Activated CD8-positive, alpha-beta memory T cell treated with anti-CD3 and anti-CD28 coated beads for 1 hour (primary cell): ENCODE measurements at places on chromosomes 2 and 18.

DNA sequence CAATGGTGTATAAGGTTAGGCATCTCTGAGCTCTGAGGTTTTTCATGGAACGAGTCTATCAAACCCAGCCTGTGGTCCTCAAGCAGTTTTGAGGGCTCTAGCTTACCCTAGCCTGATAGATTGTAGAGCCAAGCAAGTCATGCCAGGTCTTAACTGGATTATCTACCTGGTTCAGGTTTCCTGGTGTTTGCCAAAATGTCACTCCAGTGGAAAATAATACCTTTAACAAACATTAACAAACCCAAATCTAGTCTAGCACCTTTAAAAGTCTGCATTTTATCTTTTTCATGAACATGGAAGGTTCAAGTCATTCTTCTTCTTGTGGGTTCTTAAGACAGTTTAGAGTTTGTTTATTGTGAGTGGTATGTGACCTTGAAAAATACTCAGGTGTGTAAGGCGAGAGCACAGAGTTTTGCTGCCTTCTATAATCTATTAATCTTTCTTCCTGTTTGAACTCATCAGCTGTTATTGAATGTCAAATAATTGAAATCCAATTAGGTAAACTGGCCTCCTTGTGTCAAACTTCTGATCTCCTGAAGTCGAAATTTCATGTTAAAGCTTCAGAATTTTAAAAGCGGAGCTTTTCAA is 13.4 kb upstream of the ADGRF3 start:
- no peak for DNase-seq

- no peak for DNase-seq
Observed at GRCh38 chr2:133503323-133503722, 64.9 kb downstream of the NCKAP5 start.

DNA sequence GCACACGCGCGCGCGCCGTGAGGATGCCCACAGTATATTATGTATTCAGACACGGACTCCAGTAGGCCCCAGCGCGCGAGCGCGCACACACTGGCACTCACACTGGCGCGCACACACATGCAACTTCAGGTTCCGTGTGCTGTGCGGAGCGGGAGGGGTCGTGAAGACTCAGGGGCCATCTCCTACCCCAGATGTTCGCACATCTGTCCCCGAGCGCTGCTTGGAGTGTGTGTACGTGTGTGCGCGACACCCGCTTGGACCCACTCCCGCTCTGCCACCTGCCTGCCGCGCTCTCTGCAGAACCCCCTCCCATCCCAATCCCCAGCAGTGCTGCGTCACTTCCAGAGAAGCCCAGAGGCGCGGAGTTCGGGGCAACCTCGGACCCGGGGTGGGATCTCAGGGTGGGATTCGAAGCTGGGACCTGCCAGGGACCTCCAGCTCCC is 2.6 kb downstream of the NRP2 start:
- no peak for DNase-seq

- DNase-seq, result no peak
Observed at GRCh38 chr2:149536649-149537048, 50.9 kb downstream of the MMADHC start.

- DNase-seq, result no peak
Observed at GRCh38 chr2:56100791-56101312, 82.9 kb upstream of the CCDC85A start.

DNA sequence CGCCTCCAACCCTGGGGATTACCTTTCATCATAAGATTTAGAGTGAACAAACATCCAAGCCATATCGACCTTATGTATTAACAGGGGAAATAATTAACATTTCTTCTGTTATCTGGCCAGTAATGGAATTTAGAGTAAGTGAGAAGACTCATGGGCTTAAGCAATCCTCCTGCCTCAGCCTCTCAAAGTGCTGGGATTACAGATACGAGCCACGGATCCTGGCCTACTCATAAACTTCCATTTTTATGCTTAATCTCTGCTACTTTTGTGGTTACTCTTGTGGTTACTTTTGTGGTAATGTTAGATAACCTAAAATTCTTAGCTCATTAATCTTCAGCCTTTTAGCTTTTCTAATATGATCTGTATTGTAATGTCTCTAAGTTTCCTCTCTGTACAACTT is 159.3 kb upstream of the SLC8A1 start:
- no peak for DNase-seq

DNA sequence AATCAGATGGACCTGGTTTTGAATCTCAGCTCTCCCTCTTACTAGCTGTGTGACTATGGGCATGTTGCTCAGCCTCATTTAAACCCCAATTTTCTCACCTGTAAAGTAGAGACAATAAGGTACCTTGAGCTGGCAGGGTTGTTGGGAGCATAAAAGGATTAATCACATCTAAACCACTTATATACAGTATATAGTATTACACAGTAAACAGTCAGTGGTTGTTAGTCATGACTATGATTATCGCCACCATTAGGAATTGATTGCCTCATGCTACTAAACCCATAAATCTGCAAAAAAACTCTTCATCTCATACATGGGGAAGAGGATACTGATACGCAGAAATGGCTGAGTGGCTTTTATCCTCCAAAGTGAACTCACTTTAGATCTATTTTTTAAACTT is 65.8 kb downstream of the INO80D start:
- no peak for DNase-seq

- DNase-seq, result peak; percentile 60
Observed at GRCh38 chr2:218892693-218893348, 12.2 kb downstream of the WNT10A start.

DNA sequence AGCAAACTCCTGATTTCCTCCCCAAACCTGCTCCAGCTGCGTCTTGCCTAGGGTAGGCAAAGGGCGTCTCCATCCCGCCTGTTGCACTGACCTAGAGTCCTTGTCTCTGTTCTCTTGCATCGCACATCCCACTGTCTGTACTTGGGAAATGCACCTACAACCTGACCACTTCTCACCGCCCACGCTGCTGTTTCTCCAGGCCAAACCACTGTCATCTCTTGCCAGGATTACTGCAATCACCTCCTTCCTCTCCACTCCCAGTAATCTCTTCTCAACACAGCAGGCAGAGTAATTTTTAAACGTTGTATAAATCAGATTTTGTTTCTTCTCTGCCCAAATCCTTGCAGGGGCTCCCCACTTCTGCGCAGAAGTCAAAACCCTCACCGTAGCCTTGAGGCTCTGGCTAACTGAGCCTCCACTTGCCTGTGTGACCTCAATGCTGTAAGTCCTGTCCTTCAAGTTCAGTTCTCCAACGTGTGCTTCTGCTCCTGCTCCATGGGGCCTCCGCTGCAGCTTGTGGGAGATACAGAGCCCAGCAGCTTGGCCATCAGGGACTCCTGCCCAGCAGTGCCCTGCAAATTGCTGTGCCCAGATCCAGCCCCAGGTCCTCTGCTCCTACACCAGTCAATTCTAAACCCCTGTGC is 27.7 kb upstream of the SEMA4C start:
- DNase-seq, result no peak

- no peak for DNase-seq
Observed at GRCh38 chr2:23622966-23623675, 238.1 kb downstream of the KLHL29 start.

DNA sequence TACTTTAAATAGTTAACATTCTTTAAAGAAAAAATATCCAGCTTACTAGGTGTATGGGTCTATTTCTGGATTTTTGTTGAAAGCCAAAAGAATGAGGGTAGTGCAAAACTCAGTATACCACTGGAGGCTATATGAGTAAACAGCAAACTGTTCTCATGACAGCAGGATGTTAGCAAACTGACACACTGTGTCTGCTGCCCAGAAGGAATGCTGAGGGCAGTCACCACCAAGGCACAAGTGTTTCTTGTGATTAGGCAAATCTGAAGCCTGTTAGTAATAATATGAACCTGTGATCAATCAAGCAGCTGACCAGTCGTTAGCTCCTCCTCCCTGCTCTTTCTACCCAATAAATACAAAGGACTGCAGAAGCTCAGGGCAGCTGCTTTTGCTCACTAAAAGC is 50.5 kb upstream of the SULT1C3 start:
- no peak for DNase-seq

DNA sequence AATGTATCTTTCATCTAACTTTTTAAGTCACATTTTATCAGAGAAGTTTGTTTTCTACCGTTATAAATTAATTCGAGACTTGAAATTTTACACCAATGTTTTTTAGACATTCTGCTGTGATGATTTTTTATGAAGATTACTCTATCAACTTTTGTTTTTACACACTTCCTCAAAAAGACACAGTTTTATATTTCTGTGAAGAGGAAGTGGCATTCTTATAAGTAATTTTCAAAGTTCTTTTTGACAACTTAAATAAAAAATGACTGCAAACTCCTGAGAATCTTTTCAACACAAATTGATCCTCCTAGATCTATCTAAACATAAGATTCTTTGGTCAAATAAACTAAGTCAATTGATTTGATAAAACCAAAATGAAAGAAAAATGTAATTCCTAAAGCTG is 13.7 kb downstream of the ANKRD44 start:
- DNase-seq, result no peak

- DNase-seq, result peak; percentile 11
Observed at GRCh38 chr18:21179590-21180220, 62.3 kb upstream of the GREB1L start.

- DNase-seq, result no peak
Observed at GRCh38 chr18:6109743-6110142, 214.4 kb upstream of the TMEM200C start.

DNA sequence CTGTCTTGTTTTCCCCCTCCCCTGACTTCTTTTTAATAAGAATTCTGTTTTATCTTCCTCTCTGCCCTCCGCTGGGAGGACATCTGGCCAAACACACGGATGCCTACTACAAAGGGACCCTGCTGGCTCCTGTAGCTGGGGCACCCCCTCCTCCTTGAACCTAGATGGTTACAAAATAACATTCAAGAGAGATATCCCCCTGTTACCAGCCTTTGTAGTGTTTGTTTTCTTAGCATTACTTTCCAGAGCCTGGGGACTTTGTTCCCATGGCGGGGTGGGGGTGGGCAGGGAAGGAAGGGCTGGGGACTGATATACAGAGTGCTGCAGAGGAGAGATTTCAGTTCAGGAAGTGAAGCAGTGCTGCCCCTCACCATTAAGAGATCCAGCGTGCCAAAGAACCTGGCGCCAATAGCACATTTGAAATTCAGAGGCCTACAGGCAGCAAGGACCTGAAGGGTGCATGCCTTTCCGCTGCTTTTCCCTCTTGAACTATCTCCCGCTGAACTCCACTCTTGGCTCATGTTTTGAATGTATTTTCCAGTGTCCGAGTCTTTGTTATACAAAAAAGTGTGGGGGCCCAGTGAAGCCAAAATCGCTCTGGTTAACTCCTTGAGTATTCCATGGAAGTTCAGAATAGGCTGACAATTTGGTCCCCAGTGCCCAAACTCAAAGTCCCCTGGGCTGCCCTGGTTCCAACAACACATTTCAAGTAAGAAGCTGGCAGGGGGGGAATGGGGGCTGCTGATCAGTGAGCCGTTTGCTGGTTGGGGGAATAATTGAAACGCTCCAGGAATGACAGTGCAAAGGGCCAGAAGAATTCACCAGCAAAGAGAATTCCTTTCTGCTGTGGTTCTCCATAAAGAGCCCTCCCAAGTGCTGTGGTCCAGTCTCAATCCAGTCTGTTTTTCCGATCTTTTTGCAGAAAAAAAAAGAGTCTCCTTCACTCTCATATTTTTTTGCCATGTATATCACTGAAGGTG is 94.8 kb upstream of the THOC1 start:
- no peak for DNase-seq

GRCh38 chr2:174908284-174908683 is 96.9 kb downstream of the CHN1 start:
- no peak for DNase-seq

- no peak for DNase-seq
Observed at GRCh38 chr2:19228181-19228593, 130.2 kb downstream of the OSR1 start.

DNA sequence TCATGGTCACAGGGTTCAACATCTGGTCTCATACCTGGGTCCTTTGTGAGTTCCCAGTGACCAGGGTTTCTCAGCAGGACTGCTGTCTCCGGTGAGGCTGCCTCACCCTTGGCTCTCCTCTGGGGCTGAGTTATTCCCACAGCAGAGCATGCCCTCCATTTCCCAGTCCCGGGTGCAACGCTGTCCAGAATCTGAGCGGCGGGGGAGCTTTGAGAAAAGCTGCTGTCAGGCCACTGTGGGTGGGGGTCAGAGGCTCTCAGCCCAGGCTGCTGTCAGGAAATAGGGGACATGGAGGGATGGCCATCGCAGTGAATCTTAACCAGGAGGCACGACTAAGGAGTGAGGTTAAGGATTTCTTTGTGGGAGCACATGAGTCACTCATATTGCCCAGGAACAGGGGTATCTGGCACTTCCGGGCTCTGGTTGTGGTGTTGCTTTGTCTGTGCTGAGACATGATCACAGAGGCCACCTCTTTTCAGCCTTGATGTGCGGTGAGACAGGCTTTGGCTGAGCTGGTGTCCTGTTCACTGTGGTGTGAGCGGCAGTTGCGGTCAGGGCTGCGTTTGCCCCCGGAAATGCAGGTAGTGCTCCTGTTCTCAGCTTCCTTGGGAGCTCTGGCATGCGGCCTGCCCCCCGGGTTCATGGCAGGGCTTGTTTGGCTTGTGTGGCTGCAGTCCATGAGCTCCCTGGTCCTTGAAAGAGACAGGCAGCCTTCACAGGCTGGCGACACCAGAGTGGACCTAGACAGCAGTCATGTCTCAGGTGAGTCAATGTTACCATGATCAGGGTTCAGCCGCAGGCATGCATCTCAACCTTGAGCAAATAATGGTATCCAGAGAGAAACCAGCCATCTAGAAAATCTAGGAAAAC is 310.7 kb upstream of the MYT1L start:
- no peak for DNase-seq

GRCh38 chr2:128162266-128162665 is 71.3 kb downstream of the UGGT1 start:
- no peak for DNase-seq

- DNase-seq, result no peak
Observed at GRCh38 chr2:109371481-109372170, 242.1 kb downstream of the SEPTIN10 start.

GRCh38 chr2:8334866-8335325 is 347.0 kb upstream of the ID2 start:
- DNase-seq, result no peak

DNA sequence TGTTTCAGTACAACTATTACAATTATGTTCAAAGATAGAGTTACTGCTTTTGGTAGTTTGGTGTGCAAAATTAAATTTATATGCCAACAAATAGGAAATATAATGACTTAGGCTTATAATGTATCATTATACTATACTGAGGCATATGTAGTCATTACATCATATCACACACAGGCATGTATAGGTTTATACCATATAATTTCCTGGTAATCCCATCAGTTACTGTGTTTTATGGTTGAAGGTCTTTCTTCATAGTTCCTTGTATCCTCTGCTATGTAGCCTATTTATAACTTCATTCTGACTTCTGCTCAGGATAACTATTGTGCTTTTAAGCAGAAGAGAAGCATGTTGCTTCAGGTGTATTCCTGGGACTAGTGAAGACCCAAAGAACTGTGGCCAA is 110.5 kb downstream of the ZNF407 start:
- no peak for DNase-seq

- no peak for DNase-seq
Observed at GRCh38 chr2:65357095-65357958, 75.1 kb downstream of the SPRED2 start.
